Left ventricle myocardium inferior (tissue), 1 donor: ENCODE measurements at places on chromosomes 3 and 15. TPM values are rescaled to one million over a fixed set of nuclear protein-coding genes. Genes with fewer than 3 reads are reported as not detected.

GRCh38 chr3:125266971-125267370, 54.4 kb upstream of the SLC12A8 start:
- no peak for DNase-seq

Gene HACL1
- total RNA-seq, result 14.9 TPM

DNA sequence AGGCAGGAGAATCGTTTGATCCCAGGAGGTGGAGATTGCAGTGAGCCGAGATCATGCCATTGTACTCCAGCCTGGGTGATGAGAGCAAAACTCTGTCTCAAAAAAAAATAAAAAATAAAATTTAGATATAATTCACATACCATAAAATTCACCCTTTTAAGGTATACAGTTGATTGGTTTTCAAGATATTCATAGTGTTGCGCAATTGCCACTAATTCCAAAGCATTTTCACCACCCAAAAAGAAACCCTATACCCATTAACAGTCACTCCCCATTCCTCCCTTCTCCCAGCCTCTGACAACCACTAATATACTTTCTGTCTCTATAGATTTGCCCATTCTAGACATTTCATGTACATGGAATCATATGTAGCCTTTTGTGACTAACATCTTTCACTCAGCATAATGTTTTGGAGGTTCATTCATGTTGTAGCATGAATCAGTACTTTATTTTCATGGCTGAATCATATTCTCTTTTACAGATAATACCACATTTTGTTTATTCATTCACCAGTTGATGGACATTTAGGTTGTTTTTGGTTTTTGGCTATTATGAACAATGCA, 116.7 kb downstream of the RASA2 start:
- DNase-seq, result no peak

- no peak for DNase-seq
Observed at GRCh38 chr3:9180764-9181117, 68.7 kb downstream of the SRGAP3 start.

DNA sequence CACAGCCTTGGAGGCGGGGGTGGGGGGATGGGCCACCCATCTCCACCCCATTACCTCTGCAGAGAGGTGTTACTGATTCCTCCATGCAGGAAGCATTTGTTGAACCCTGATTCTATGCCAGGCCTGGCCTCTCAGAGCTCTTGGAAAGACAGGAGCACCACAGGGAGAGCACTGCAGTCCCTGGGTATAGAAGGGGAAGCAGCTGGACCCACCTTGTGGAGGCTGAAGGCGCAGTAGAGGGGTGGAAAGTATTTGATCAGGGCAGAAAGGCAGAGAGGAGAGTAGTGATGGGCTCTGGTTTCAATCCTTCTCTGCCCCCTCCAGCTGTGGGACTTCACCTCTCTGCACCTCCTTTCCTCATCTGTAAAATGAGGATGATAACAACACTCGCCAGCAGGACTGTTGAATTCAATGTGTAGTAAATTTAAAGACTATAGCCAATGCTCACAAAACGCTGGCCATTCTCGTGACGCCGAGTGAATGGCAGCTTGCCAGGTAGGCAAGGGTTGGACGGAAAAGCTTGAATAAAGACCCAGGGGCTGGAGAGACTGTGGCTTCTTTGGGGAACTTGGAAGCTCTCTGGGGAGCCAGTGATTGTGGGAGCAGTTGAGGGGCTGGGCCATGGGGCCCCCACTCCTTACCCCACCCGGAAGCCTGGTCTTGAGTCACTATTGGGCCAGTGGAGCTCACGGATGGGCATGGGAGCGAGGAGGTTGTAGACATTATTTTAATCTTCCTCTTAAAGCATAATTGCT, 8.0 kb upstream of the CCDC33 start:
- no peak for DNase-seq

DNA sequence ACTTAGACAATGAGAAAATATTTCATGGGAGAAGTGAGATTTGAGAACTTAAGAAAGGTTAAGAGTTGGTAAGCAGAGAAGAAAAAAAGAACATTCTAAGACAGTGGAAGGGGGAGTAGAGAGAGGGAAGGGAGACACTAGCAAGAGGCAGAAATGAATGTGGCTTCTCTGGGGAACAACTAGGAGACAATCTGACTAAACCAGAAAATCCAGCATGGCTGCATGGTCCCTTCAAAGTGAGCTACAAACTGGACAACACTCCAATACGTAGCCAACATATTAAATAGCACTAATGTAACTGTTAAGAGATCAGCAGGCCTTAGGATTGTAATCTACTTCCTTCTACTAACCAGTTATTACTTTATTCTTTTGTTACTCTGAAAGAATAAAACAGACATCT, 89.7 kb downstream of the NR1I2 start:
- no peak for DNase-seq

Gene DENND4A
- 13.5 TPM for total RNA-seq

Gene MED12L
- 0.82 TPM for total RNA-seq

DNA sequence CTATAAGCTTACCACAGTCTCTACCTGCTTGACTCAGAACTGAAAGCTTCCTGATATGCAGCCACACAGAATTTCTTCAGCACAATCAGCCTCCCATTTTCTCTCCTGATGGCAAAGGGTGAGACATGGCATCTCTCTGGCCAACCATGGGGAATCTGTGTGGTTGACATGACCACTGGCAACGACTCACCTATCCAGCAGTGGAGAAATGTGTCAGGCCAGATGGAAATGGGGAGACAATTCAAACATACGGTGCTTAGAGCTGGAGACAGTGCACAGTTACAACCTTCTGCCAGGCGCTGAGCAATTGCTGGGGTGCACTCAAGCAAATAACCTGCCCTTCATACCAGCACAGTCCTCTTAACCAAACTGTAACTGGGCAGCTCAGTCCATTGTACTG, 3.6 kb downstream of the ZNF385D start:
- no peak for DNase-seq

DNA sequence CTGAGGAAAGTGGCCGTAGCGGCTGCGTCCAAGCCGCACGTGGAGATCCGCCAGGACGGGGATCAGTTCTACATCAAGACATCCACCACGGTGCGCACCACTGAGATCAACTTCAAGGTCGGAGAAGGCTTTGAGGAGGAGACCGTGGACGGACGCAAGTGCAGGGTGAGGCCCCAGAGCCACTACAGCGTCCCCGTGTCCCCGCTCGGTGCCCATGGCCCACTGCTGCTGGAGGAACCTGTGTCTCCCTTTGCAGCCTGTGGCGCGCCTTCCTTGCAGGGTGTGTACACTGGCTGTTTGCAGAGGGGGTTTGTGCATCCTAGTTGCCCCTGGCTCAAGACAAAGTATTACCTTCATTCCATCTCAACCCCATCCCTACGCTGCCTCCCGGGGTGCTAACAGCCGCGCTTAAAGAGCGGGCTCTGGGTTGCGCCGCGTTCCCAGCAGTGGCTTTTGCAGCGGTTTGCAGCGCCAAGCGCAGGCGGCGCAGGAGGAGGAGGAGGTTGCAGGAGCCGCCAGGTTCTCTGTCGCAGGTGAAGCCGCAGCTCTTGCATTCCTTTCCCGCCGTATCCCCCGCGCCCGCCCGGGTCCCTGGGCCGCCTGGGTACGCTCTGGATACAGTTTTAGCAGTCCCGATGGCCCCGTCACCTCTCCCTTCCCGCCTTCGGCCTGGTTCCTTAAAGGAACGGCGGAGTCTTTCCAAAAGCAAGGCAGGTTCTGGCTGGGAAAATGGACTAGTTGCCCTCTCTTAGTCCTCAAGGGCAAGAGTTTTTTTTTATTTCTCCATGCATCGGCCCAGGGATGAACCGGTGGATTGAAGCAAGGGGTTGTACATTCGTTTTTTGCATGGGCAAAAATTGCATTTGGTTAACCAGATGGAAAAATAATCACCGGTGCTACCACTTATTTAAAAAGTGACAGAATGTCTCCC, 1.2 kb downstream of the CRABP1 start:
- no peak for DNase-seq

DNA sequence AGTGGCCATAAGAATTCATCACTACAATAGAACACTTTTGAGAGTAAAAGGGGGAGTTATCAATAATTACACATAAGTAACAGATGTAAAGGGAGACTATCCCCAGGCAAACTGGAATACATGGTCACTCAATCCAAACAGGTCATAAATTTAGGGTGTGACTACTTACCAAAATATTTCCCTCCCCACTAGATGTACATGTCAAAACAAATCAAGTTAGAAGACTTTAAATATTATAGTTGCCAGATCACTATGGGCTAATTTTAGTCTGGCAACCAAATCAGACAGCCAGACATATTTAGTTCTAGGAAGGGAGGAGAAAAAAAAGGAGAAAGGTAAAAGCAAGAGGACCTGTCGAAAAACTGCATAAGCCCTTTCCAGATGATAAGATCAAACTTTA, 23.1 kb downstream of the SLC24A5 start:
- DNase-seq, result no peak

Gene ADIPOQ
- 0.69 TPM for total RNA-seq

- no peak for DNase-seq
Observed at GRCh38 chr3:197289726-197290125, 8.7 kb downstream of the DLG1 start.

DNA sequence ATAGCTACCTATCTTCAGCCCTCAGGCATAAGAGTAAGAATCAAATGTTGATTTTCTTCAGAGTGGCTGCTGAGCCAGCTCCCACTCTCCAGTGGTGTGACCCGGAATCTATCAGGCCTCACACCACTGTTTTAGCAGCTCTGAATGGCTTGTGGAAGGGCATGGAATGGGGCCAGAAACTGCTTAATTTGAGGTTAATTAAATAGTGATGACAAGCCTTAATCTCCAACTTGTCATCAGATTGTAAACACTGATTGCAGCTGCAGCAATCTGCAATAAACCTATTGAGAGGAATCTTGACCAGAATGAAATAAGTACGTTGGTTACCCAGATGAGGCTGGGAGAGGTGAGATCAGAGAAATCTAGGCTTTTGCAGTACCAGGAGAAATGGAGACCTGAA, 317.4 kb downstream of the FHIT start:
- DNase-seq, result no peak

- DNase-seq, result no peak
Observed at GRCh38 chr3:66953934-66954445, 44.1 kb upstream of the KBTBD8 start.

Gene MST1R
- total RNA-seq, result 1.7 TPM

DNA sequence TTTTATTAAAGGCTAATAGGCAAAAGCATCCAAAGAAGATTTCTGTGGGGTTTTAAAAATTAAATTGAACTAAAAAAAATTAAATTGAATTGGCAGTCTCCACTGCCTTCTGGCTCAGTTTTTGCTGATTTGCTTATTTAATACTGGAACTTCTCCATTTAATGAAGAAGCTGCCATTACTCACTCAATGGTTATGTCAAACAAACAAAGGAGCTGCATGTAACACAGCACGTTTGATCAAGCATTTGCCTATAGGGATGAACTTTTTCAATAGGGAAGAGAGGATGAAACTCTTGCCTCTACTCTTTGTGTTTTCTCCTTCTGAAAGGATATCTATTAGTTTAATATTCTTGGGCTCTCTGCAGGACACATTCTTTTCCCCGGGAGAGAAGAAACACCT, 4.8 kb upstream of the HCLS1 start:
- no peak for DNase-seq

DNA sequence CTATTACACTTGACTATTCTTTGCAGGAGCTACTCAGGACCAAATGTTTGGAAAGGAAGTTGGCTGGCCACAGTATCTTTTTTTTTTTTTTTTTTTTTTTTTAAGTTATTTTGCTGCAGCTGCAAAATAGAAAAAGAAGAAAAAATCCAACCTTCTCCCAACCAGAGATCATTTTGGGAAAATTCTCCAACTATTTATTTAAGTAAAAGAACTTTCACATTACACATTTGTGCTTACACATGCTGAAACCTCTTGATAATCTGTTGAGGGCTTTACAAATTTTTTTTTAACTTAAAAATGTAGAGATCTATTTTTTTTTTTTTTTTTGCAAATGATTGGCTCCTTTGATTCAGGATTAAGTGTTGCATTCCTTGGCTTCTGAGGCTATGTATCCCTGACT, 148.0 kb downstream of the POLR2M start:
- no peak for DNase-seq

DNA sequence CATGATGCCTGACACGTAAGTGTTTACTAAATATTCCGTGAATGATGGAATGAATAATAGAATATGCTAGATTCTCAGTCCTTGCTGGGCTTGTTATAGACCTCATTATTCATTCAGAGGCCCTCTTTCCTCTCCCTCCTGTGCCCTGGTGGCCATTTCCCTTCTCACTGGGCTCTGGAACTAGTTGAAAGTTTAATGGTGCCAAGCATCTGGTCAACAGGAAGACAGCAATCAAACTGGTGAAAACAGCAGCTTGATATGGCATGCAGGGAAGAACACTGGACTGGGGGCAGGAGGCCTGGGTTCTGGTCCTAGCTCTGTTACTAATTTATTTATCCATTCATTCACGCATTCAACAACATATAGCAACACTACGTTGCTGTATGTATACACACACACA, 3.7 kb upstream of the APOD start:
- no peak for DNase-seq

DNA sequence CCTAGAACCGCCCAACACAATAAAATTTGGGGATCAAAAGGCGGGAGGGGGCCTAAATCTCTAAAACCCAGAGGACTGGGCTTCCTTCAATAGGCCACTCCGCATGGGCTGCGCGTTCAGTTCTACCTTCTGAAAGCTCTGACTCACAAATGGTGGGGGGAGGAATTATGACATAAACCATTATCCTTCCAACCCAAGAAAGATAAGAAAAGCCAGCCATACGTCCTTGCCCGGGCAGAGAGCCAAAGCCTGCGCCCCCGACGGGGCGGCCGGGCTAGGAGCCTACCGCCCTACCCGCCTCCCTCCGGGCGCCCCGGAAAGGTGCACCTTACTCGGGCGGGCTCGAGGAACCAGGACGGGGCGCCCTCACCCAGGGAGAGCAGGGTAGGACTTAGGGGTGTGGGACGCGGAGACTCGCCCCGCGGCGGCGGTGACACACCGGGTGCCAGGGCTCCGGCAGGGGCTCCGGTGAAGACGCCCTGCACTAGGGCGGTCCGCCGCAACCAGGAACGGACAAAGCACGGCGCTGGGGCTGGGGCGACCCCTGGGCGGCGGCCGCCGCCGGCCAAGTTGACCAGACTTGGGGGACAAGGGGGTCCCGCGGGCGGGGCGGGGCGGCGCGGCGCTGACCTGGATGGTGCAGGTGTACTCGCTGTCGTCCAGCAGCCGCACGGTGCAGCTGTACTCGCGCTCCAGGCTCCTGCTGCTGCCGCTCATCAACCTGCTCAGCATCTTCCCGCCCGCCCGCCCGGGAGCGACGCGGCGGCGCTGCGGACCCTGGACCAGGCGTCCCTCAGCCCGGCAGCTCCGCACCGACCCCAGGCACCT, 534 bp downstream of the FRMD5 start:
- DNase-seq, result peak; percentile 18

Gene PIK3CB
- 31.5 TPM for total RNA-seq

Gene PLSCR5
- total RNA-seq, result not detected

- no peak for DNase-seq
Observed at GRCh38 chr3:58214484-58215316, 3.9 kb upstream of the DNASE1L3 start.

Gene CNTN4
- total RNA-seq, result 1.2 TPM

GRCh38 chr15:74504418-74504817, 36.6 kb upstream of the ARID3B start:
- DNase-seq, result no peak

Gene BSN
- total RNA-seq, result 0.55 TPM

Gene KLHL40
- total RNA-seq, result 0.22 TPM

- DNase-seq, result no peak
Observed at GRCh38 chr15:32642667-32643435, 1.3 kb downstream of the SCG5 start.
